Muscle of leg (tissue), 16 donors: ENCODE measurements at places on chromosomes 6 and 20. TPM values are rescaled to one million over a fixed set of nuclear protein-coding genes. Genes with fewer than 3 reads are reported as not detected.

Gene GTSF1L
- total RNA-seq, result not detected

Gene MYMX
- total RNA-seq, result 12.4 TPM

Gene BMP2
- 1.9 TPM for total RNA-seq

Gene RBM24
- 157 TPM for total RNA-seq

Gene HLA-DQA1
- total RNA-seq, result 2.6 TPM

Gene FKBP1C
- 0.13 TPM for total RNA-seq

Gene SLC24A3
- total RNA-seq, result 5.9 TPM

Gene KCNK16
- not detected for total RNA-seq

Gene DOK5
- total RNA-seq, result 15.9 TPM

Gene JARID2
- 10.6 TPM for total RNA-seq

Gene KDM1B
- total RNA-seq, result 16.4 TPM

Gene OR2H1
- not detected for total RNA-seq

Gene CHRNA4
- total RNA-seq, result 0.71 TPM

Gene GSTA1
- total RNA-seq, result not detected

Gene TCF19
- 11.3 TPM for total RNA-seq

Gene TBC1D7
- total RNA-seq, result 15.6 TPM

Gene SNRPB
- total RNA-seq, result 123 TPM

Gene RAET1E
- 0.89 TPM for total RNA-seq

Gene PRR18
- total RNA-seq, result 0.22 TPM
